Thyroid gland (tissue), 4 donors: ENCODE measurements at places on chromosomes 13 and 19. TPM values are rescaled to one million over a fixed set of nuclear protein-coding genes. Genes with fewer than 3 reads are reported as not detected.

DNA sequence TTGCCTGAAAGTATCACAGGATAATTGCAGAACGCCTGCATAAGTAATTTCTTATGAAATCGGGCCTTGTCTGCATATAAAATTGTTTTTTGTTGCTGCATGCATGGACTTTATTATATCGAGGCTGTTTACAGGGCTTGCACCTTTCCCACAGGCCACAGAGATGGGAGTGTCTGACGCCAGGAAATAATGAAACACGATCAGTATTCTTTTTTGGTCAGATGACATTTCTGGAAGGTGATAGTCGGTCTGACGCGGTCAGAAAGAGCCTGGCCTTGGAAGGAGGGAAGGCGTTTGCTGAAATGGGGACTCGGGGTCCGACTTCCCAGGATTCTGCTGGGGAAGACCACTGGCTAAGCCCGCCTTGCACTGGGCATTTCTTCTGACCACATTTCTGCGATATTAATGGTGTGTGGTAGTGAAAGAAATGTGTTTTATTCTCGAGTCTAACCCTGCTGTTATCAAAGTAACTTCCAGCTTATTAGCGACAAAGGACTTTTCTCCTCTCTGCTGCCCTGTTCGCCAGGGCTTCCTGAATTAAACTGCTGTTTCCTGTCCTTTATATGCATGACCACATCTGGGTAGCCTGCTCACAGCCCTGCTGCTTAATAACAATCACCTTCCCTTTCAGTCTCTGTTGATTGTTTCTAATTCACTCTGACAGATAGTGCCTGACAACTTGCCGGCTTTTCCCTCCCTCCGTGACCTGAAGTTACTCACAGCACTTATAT lies 11.6 kb upstream of the ZNF536 start:
- no peak overlapping the region for H3K4me3 ChIP-seq
- no peak for DNase-seq
- H3K4me1 ChIP-seq: no peaks in the 10 kb centered on the region

Gene ZNF729
- not detected for total RNA-seq

GRCh38 chr13:110957181-110957884 lies 42.5 kb upstream of the ANKRD10 start:
- H3K4me1 ChIP-seq: no peaks in the 10 kb centered on the region
- no peak for DNase-seq
- H3K27ac ChIP-seq: no peak overlapping the region
- no peaks in the 10 kb centered on the region for H3K27me3 ChIP-seq
- no peaks in the 10 kb centered on the region for H3K36me3 ChIP-seq
- no peak overlapping the region for H3K4me3 ChIP-seq

- H3K27ac ChIP-seq: no peak overlapping the region
- H3K27me3 ChIP-seq: peaks cover 3% of the 10 kb centered on the region
- no peaks in the 10 kb centered on the region for H3K36me3 ChIP-seq
- peaks cover 21% of the 10 kb centered on the region for H3K4me1 ChIP-seq
Observed at GRCh38 chr19:41351339-41352245, 2.1 kb downstream of the TGFB1 start.

- H3K4me1 ChIP-seq: no peaks in the 10 kb centered on the region
- no peaks in the 10 kb centered on the region for H3K27me3 ChIP-seq
- no peak overlapping the region for H3K27ac ChIP-seq
- no peak overlapping the region for H3K4me3 ChIP-seq
- no peaks in the 10 kb centered on the region for H3K36me3 ChIP-seq
Observed at GRCh38 chr13:94214121-94214520, 265.4 kb downstream of the DCT start.

DNA sequence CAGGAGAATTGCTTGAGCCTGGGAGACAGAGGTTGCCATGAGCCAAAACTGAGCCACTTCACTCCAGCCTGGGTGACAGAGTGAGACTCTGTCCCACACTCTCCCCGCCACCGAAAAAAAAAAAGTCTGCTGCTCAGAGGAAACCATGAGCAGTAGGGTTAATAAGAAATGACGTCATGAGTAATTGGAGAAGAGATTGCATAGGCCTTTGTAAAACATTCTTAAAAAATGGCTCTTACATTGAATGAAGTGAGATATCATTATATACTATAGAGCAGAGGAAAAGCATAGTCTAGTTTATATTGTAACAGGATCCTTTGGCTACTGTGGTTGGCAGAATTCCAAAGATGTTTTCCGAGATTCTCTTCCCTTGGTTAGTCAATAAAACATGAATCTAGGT lies 228.2 kb downstream of the PCDH20 start:
- H3K4me3 ChIP-seq: no peak overlapping the region
- H3K4me1 ChIP-seq: no peaks in the 10 kb centered on the region
- DNase-seq: no peak
- H3K27me3 ChIP-seq: no peaks in the 10 kb centered on the region
- H3K27ac ChIP-seq: no peak overlapping the region

DNA sequence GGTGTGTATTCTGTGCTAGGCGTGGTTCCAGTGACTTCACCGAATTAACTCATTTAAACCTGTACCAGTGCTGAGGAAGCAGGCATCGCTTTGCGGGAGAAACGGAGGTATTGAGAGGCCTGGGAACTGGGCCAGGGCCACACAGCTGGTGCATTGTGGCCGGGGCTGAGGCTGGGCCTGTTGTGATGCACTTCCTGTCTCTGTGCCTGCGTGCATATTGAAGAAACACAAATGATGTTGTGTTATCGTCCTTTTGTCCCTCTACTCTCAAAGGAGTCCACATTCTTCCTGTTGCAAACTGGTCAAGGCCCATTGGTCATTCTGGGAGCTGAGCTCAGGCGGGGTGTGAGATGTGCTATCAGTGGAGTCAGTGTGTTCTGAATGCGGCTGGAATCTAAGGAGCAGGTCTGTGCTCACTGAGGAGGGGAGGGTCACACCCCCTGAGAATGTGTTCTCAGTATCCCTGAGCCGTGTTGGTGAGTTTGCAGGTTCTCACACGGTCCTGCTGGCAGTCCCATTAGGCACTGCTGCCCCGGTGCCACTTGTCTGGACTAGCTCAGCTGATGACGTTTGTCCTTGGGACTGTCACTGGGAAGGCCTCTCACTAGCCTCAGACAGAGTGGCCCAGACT lies 62.1 kb downstream of the ARHGEF7 start:
- H3K4me3 ChIP-seq: no peak overlapping the region
- peak; percentile 33 for DNase-seq
- H3K27ac ChIP-seq: peak overlapping the region; percentile 59
- no peaks in the 10 kb centered on the region for H3K27me3 ChIP-seq

Gene PLK5
- total RNA-seq: not detected

GRCh38 chr13:68170961-68171360 lies 940.8 kb upstream of the PCDH9 start:
- H3K36me3 ChIP-seq: no peaks in the 10 kb centered on the region
- H3K27ac ChIP-seq: no peak overlapping the region
- DNase-seq: no peak
- no peaks in the 10 kb centered on the region for H3K4me1 ChIP-seq

- no peaks in the 10 kb centered on the region for H3K36me3 ChIP-seq
- DNase-seq: no peak
- no peaks in the 10 kb centered on the region for H3K4me1 ChIP-seq
- H3K27me3 ChIP-seq: no peaks in the 10 kb centered on the region
- no peak overlapping the region for H3K4me3 ChIP-seq
Observed at GRCh38 chr19:30935146-30935545, 414.1 kb downstream of the TSHZ3 start.

Gene ZNF560
- not detected for total RNA-seq
